Right lung (tissue), 10 donors: ENCODE measurements at places on chromosomes 5 and 9. TPM values are rescaled to one million over a fixed set of nuclear protein-coding genes. Genes with fewer than 3 reads are reported as not detected.

DNA sequence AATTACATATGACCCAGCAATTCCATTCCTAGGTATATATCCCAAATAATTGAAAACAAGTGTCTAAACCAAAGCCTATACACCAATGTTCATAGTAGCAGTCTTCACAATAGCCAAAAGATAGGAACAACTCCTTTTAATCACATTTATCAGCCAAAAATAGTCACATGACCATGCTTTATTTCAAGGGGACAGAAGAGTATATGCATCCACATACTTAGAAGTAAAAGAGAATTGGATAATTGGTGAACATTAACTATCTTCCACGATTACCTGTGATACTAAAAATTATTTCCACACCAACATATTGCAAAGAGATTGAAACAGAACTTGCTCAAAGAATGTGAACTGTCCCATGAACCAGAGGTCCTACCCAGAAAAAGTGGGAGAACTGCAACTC lies 51.8 kb upstream of the FOXE1 start:
- DNase-seq: no peak

DNA sequence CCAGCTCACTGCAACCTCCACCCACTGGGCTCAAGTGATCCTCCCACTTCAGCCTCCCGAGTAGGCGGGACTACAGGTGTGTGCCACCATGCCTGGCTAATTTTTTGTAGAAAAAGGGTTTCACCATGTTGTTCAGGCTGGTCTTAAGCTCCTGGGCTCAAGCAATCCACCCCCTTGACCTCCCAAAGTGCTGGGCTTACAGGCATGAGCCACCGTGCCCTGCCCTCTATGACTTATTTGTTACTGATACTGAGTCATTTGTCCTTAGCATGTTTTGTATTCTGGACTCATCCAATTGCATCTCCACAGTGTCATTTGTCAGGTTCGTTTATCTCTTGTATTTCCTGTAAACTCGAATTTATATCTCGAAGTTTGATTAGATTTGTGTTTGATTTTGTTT lies 2.7 kb upstream of the ITK start:
- no peak for DNase-seq

MBLAC2 gene
- 11.0 TPM for polyA plus RNA-seq

FOXD4L5 gene
- not detected for polyA plus RNA-seq

SPINK13 gene
- 0.60 TPM for polyA plus RNA-seq

PCDHA7 gene
- 0.63 TPM for polyA plus RNA-seq

- no peak for DNase-seq
Observed at GRCh38 chr9:91261417-91261816, 100.3 kb downstream of the AUH start.

DNA sequence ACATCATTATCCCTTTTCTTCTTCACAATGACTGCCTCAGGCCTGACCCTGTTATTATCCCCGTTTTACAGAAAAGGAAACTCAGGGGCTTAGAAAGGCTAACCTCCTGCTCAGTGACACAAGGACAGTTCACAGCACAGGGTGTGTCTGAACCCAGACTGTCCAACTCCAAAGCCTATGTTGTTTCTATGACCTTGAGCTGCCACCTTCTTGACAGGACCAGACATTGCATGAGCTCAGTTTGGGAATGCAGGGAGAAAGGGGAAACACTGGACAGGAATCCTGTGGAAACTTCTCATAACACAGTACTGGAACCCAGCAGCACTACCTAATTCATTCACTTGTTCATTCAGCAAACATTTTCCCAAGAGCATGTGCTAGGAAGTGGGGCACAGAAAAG lies 472.8 kb downstream of the CDK5RAP2 start:
- no peak for DNase-seq

HAND1 gene
- not detected for polyA plus RNA-seq

GRCh38 chr5:9445826-9446388 lies 100.0 kb downstream of the SEMA5A start:
- peak; percentile 32 for DNase-seq

DNA sequence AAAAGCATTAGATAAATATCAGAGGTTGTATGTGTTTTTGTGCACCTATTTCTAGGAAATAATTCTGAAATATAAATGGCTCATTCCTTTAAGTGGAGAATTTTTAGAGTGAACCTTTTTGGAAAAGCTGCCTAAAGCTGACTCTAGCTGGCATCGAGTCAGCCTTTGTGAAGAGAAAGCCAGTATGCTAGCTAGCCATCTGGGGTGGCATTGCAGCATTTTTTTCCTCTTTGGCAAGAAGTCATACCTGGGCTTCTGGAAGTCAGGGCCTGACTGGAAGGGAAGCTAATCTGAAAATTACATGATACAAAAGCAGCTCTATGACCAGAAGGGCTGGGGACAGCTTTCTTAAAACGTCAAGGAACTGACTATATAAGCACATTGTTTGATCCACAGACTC lies 19.7 kb downstream of the ANP32B start:
- DNase-seq: no peak

GRCh38 chr9:14321517-14322130 lies 7.7 kb upstream of the NFIB start:
- DNase-seq: no peak

CHD1 gene
- 67.9 TPM for polyA plus RNA-seq
